ENCODE measurements at places on chromosomes 7 and 10.

GRCh38 chr10:110208614-110209453, 1.4 kb downstream of the MXI1 start:
- no peak for DNase-seq

DNA sequence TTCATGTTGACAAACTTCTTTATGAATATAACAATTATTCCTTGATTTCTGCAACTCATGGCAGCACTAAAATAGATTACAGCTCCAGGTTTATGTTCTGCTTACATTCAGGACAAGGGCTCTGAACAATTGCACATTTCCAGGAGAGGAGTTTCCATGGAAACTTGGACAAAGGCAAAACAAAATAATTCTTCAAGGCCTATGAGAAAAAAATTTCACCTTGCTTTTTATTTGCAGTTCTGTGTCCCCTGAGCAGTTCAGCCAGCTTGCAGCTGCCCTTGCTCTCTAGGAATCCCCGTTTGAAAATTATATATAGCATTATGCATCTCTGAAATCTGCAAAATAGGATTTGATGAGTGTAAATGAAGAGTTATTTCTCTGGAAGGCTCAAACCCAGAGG, 71.7 kb downstream of the ARL4A start:
- DNase-seq = no peak

GRCh38 chr7:20519645-20520044, 95.8 kb upstream of the ABCB5 start:
- DNase-seq = no peak

DNA sequence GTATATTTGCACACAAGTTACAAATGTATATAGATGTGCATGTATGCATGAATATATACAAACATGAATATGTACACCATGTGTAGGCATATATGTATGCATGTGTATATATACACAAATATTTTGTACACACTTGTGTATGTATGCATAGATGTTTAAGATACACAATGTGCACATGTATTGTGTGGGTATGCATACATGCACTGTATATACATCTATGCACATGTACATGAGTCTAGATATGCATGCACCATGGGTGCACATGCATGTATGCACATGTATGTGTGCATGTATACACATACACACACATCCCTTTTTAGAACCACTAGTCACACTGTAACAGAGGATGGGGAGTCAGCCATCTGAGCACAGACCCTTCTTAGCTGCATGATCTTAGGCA, 249.4 kb downstream of the COBL start:
- no peak for DNase-seq

DNA sequence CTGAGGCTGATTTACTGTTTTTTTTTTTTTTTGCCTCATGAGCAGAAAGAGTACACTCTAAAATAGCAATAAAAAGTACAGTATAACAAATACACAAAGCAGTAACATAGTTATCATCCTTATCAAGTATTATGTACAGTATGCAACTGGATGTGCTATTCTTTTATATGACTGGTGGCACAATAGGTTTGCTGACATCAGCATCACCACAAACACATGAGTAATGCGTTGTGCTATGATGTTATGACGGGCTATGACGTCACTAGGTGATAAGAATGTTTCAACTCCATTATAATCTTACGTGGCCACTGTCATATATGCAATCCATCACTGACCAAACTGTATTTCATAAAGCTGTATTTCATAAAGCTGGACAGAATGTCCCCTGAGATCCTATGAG, 189.2 kb upstream of the GLI3 start:
- no peak for DNase-seq

DNA sequence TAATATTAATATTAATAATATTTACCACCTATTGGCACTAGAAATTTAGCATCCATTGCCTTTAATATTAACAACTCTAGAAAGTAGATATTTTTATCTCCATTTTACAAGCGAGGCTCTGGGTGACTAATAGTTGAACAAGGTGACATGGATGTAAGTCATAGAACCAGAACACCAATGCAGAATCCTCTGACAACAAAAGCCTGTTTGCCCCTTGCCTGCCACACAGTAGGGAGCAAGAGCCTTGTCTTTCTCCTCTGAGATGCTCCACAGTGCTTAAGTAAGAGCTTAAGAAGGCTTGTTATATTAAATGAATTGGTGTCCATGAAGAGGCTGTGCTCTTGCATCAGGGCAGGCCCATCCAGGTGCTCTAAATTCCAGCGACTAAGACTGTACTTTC, 51.2 kb upstream of the LBX1 start:
- no peak for DNase-seq

GRCh38 chr10:80613466-80614170, 75.9 kb downstream of the SH2D4B start:
- no peak for DNase-seq

- no peak for DNase-seq
These were observed 56.6 kb downstream of the PARD3 start for GRCh38 chr10:34758447-34758996.

GRCh38 chr7:86411814-86412213, 231.9 kb upstream of the GRM3 start:
- no peak for DNase-seq

DNA sequence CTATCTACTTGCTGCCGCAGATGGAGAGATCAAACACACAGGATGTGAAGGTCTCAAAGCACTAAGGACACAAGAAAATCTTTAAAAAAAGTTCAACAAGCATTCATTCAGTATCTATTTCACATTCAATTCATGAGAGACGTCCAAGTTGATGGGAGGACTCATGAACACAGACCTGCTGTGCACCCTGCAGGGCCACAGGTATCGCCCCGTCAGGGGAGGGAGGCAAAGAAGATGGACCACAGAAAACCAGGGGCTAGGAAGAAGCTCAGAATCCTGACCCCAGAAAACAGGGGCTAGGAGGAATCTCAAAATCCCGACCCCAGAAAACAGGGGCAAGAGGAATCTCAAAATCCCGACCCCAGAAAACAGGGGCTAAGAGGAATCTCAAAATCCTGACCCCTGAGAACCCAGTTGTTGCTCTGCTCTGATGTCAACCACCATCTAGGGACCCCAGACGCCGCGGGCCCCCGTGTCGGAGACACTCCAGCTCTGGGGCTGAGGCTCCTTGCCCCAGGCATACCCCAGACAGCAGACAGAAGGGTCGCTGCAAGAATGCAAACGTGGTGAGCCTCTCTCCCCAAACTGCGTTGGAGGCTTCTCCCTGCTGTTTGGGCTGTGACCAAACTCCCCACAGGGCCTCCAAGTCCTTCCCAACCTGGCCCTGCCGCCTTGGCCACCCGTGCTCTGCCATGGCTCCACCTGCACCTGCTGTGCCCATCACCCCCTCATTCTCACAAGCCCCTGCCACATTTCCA, 197.6 kb downstream of the DIP2C start:
- DNase-seq = no peak

DNA sequence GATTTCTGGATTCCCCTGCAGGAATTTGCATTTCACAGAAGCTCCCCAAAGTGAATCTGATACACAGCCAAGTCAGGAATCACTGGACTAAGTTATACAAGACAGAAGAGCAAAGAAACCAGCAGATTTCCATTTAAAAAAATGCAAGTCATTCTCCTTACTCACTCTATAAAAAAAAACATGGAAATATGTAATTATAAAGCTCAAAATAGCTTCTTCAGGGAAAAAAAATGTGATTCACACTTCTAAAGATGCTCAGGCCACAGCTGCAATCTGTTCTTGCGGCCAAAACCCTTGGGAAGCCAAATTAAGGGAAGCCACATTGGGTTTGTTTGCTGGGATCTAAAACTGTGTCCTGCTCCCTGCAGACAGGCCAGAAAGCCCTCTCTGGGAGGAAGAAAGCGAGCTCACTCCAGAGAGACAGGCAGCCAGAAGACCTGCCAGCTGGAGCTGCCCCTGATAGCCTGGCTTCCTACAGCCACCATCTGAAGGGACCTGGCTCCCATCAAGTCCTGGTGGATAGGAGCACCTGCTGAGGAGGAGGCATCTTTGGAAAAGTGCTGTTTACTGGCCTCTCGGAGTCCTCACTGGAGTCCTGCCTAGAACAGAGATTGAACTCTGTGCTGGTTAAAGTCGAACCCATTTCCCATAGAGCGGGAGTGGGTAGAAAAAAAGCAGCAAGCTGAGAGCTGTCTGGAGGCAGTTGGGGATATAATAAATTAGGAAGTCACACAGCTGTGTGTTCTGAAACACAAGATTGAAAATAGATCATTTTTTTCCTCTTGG, 359.2 kb upstream of the AOAH start:
- no peak for DNase-seq

DNA sequence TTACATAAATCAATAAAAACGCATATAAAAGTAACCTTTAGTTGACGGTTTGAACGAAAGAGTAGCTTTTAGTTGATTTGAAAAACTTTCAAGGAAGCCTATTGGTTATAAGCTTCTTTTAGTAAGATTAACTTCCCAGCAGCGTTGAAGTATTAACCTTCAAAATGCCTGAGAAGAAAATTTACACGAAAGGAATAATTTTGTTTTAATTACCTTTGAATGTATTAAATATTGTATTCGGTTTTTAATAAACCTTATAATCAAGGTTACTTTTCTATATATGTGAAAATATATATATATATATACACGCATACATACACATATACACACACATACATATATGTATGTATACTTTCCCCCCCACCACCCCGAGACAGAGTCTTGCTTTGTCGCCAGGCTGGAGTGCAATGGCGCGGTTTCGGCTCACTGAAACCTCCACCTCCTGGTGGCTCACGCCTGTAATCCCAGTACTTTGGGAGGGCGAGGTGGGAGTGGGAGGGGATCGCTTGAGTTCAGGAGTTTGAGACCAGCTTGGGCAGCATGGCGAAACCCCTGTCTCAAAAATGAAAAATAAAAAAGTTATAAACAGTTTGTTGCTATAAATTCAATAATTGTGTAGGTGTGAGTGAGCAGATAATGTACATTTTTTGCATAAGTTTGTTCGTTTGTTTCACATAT, 57.6 kb upstream of the EZH2 start:
- no peak for DNase-seq

DNA sequence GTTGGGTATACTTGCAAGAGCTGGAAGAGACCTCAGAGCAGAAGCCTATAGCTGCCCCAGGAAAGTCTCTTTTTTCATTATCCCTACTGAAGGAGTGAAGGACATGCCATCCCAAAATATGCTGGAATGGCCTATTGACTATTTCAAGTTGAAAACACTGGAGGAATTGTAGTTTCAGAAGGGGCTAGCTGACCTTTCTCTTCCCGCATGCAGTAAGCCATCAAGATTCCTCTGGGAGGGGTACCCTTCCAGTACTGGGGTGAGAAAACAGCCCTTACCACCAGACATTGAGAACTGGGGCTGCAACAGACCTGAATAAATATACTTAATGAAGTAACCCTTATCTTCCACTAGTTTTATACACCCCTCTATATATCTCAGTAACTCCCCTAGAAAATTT, 41.7 kb downstream of the CHCHD3 start:
- DNase-seq = no peak

GRCh38 chr10:95504246-95504691, 56.9 kb downstream of the SORBS1 start:
- DNase-seq = no peak

GRCh38 chr7:50310361-50310760, 5.8 kb downstream of the IKZF1 start:
- DNase-seq = no peak

- DNase-seq = peak; percentile 15
These were observed 1.4 kb downstream of the C10orf71 start for GRCh38 chr10:49300140-49300974.

GRCh38 chr7:118104812-118105441, 79.0 kb upstream of the LSM8 start:
- DNase-seq = no peak

- DNase-seq = peak; percentile 14
These were observed 79.4 kb downstream of the VWC2 start for GRCh38 chr7:49852619-49853462.

DNA sequence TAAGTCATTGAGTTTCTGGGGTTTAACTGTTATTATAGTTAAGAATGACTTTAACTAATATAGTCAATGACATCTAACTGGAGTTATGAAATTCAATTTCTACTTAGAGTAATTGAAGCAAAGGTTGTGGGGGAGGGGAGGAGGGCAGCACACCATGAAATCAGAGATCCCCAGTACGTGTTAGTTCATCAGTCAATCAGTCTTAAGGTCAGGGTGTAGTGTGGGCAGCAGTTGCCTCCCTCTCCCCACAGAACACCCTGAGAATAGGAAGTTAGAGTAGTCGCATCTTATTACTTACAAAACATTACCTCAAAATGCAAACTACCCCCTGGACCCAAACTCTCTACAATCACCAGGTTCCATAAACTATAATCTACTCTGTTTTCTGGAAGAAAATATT, 7.0 kb upstream of the HPS1 start:
- DNase-seq = no peak

- DNase-seq = no peak
These were observed 35.2 kb upstream of the NPSR1 start for GRCh38 chr7:34622771-34623250.

DNA sequence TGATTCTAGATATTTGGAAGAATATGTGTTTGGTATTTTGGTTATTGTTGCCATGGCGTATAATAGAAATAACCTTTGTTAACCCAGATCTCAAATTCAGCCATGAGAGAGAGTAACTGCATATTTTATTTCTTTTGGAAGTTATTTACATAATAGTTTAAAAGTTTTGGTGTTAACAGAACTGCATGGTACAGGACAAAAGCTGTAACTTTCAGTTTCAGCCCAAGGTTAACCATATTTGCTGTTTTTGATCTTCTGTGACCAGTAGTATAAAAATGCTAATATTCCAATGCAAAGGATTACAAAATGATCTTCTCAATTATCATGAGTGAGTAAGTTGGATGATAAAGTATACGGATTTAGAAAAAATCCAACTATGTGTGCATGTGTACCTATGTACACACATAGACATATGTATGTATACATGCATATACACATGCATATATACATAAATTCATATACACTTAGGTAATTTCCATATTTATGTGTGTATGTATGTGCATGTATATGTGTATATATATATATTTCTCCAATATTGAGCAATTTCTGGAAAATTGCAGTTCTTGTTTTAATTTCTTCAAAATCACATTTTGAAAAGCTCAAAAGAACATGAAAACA, 38.0 kb upstream of the PIP4K2A start:
- no peak for DNase-seq

DNA sequence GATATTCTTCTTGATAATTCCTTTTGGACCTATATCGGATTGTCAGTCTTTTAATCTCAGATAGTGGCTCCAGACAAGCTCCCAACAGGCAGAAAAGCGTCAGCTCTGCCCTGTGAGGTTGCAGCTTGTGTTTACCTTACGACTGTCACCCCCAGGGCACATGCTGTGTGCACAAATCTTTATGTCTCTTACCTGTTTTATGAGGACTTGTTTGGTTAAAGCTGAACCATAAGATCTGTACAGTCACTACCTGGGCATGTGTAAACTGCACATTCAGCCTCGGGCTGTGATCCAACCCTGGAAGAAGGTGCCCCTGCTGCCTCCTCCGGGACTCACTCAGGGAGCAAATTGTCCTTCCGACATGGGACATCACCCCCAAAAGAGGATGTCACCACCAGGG, 119.8 kb downstream of the GALNT17 start:
- DNase-seq = no peak

GRCh38 chr10:23538968-23539367, 100.1 kb downstream of the OTUD1 start:
- no peak for DNase-seq
